Esophagus squamous epithelium (tissue), 5 donors: ENCODE measurements at places on chromosomes 2 and 18.

DNA sequence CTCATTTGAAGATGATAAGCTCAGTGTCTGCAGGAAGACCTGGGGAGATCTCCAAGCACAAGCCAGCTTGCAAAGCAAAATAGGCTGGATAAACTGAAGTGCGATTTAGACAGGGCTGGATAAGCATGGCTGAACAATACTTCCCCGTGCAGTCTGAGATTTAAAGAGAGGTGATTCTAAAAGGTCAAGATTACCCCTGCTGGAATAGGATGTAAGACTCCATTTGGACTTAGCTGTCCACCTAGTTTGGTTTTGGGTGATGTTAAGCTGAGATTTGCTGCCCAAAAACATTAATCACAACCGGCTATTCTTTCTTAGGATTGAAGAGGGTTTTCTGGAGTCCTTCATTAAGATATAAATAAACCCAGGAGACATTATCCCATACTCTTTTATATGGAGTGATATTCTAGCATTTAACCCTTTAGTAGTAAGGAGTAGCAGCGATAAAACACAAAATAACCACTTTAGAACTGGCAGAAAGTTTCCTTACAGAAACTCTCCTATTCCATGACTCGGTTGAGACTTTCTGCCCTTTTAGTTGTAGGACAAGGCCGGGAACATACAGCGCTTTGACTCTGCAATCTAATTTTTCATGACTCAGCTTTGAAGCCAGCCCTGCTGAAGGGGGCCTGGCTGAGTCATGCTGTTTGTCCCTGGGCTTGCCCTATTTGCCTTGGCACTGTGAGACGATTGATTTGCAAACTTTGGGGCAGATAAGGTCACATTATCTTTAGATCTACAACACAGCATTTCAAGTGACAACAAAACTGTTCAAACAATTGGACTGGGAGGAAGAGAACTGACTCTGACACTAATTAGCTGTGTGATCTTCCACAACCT is 238.2 kb downstream of the GCA start:
- no peaks in the 10 kb centered on the region for H3K27me3 ChIP-seq
- H3K4me1 ChIP-seq, result no peaks in the 10 kb centered on the region
- no peaks in the 10 kb centered on the region for H3K36me3 ChIP-seq
- DNase-seq, result no peak
- H3K27ac ChIP-seq, result no peak overlapping the region
- no peak overlapping the region for H3K4me3 ChIP-seq

GRCh38 chr2:391696-392095 is 103.8 kb upstream of the ALKAL2 start:
- no peak overlapping the region for H3K27ac ChIP-seq
- no peaks in the 10 kb centered on the region for H3K27me3 ChIP-seq
- no peaks in the 10 kb centered on the region for H3K4me1 ChIP-seq

GRCh38 chr2:65227020-65227455 is 593 bp upstream of the ACTR2 start:
- peak overlapping the region; percentile 99 for H3K27ac ChIP-seq
- no peak for DNase-seq
- H3K4me1 ChIP-seq, result peaks cover 50% of the 10 kb centered on the region
- peak overlapping the region; percentile 94 for H3K4me3 ChIP-seq
- H3K36me3 ChIP-seq, result peaks cover 7% of the 10 kb centered on the region

DNA sequence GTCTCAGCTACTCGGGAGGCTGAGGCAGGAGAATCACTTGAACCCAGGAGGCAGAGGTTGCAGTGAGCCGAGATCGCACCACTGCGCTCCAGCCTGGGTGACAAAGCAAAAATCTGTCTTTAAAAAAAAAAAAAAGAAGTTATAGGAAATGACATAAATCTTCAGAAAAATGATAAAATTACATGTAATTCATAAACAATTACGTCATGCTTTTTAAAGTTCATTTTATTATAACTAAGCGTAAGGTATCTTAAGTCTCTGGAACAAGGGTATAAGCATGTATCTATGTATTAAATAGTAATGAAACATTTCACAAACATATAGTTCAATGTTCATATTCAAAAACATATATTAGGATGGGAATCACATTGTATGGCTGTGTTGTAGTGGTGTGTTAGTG is 425.9 kb downstream of the SPAG16 start:
- no peaks in the 10 kb centered on the region for H3K4me1 ChIP-seq
- no peak overlapping the region for H3K4me3 ChIP-seq
- no peaks in the 10 kb centered on the region for H3K36me3 ChIP-seq
- H3K27ac ChIP-seq, result no peak overlapping the region
- H3K27me3 ChIP-seq, result no peaks in the 10 kb centered on the region
- DNase-seq, result no peak

- H3K27me3 ChIP-seq, result no peaks in the 10 kb centered on the region
- DNase-seq, result no peak
- H3K36me3 ChIP-seq, result no peaks in the 10 kb centered on the region
- H3K4me3 ChIP-seq, result no peak overlapping the region
- H3K27ac ChIP-seq, result no peak overlapping the region
Measured at GRCh38 chr18:13173578-13174145, 44.9 kb upstream of the LDLRAD4 start.

- no peak for DNase-seq
- H3K27ac ChIP-seq, result no peak overlapping the region
- H3K27me3 ChIP-seq, result no peaks in the 10 kb centered on the region
- H3K4me3 ChIP-seq, result no peak overlapping the region
- no peaks in the 10 kb centered on the region for H3K36me3 ChIP-seq
Measured at GRCh38 chr2:119637371-119637770, 41.6 kb upstream of the TMEM177 start.

- H3K4me1 ChIP-seq, result peaks cover 84% of the 10 kb centered on the region
- peaks cover 11% of the 10 kb centered on the region for H3K36me3 ChIP-seq
- H3K27me3 ChIP-seq, result no peaks in the 10 kb centered on the region
- peak overlapping the region; percentile 95 for H3K27ac ChIP-seq
- H3K4me3 ChIP-seq, result peak overlapping the region; percentile 69
Measured at GRCh38 chr2:219252570-219252899, 508 bp upstream of the TUBA4B start.

DNA sequence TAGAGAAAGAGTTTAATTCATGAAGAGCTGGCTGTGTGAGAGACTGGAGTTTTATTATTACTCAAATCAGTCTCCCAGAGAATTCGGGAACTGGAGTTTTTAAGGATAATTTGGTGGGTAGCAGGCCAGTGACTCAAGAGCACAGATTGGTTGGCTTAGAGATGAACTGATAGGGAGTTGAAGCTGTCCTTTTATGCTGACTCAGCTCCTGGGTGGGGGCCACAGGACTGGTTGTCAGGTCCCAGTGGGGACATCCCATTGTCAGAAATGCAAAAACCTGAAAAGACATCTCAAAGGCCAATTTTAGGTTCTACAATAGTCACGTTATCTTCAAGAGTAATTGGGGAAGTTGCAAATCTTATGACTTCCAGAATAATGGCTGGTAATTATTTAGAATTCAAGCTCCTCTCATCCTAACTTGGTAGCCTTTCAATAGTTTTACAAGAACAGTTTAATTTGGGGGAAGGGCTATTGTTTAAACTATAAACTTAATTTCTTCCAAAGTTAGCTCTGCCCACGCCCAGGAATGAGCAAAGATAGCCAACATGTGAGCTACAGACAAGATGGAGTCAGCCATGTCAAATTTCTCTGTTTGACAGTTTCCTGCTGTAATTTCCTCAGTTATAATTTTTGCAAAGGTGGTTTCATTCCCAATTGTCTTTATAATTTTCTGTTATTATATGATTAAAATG is 149.4 kb upstream of the SLC39A10 start:
- H3K4me1 ChIP-seq, result no peaks in the 10 kb centered on the region
- no peak overlapping the region for H3K27ac ChIP-seq
- H3K36me3 ChIP-seq, result no peaks in the 10 kb centered on the region

DNA sequence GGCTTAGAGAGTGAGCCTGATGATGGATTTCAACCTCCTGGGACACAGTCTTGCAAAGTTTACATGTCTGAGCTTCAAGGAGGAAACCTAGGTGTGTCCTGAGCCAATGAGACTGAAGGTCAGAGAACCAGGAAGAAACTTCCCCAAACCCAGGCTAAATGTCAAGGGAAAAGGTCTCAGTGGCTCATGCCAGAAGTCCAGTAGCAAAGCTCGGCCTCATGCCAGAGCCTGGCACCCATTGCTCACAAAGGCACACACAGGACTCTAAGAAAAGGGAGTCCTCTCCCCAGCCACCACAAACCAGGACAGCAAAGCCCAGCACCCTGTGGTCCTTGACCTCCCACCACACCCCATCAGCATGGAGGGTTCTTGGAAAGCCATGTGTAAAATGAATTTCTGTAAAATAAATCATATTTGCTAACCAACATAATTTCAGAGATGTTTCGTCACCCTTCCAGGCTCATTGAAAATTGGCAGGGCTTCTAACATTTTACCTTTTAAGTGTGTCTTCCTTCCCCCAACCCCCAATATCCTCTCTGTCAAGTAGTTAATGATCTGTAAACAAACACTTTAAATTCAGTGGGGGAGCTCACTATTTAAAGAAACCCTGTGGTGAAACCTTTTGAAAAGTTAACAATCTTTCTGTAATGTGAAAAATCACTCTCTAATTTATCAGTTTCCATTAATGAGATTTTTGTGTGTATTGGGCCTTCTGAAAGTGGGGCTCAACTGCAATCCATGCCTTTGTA is 77.1 kb downstream of the BCL11A start:
- H3K4me1 ChIP-seq, result peaks cover 12% of the 10 kb centered on the region
- no peak overlapping the region for H3K27ac ChIP-seq
- H3K36me3 ChIP-seq, result no peaks in the 10 kb centered on the region
- no peaks in the 10 kb centered on the region for H3K27me3 ChIP-seq

DNA sequence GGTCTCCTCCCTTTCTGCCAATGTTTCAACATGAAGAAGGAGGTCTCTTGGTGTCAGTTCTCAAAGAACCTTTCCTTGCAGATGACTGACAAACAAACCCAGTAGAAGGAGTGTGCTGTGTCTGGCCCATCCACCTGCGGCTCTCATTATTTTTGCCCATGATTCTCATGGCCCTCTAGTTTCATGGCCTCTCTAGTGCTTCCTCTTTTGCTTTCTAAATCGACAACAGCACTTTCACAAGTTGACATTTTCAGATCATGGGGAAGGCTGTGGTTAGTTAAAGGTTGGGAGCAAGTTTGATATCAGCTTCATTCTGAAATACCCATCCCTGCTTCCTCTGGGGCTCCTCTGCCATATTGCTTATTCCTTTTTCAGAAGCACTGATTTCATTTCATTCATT is 805.2 kb downstream of the SLC4A3 start:
- no peak overlapping the region for H3K4me3 ChIP-seq
- H3K27me3 ChIP-seq, result no peaks in the 10 kb centered on the region
- DNase-seq, result no peak
- H3K36me3 ChIP-seq, result no peaks in the 10 kb centered on the region

GRCh38 chr18:63290166-63290820 is 29.3 kb downstream of the BCL2 start:
- H3K4me3 ChIP-seq, result no peak overlapping the region
- no peak for DNase-seq
- H3K4me1 ChIP-seq, result no peaks in the 10 kb centered on the region
- H3K27me3 ChIP-seq, result no peaks in the 10 kb centered on the region
- H3K36me3 ChIP-seq, result no peaks in the 10 kb centered on the region

- H3K27ac ChIP-seq, result no peak overlapping the region
- no peak overlapping the region for H3K4me3 ChIP-seq
- H3K27me3 ChIP-seq, result no peaks in the 10 kb centered on the region
- H3K4me1 ChIP-seq, result no peaks in the 10 kb centered on the region
Measured at GRCh38 chr18:46731316-46731715, 25.5 kb downstream of the ST8SIA5 start.

DNA sequence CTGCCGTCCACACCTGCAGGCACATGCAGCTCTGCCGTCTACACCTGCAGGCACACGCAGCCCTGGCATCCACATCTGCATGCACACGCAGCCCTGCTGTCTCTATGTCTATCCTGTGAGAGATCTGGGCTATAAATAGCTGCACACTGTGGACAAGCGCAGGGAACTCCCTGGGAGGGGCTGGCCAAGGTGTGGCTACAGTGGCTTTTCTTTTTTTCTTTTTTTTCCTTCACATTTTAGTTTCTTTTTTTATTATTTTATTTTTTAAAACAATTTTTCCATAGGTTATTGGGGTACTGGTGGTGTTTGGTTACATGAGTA is 42.0 kb downstream of the TMEM182 start:
- no peak overlapping the region for H3K27ac ChIP-seq
- no peak overlapping the region for H3K4me3 ChIP-seq
- H3K27me3 ChIP-seq, result no peaks in the 10 kb centered on the region
- no peaks in the 10 kb centered on the region for H3K4me1 ChIP-seq
- peaks cover 27% of the 10 kb centered on the region for H3K36me3 ChIP-seq
- DNase-seq, result no peak

DNA sequence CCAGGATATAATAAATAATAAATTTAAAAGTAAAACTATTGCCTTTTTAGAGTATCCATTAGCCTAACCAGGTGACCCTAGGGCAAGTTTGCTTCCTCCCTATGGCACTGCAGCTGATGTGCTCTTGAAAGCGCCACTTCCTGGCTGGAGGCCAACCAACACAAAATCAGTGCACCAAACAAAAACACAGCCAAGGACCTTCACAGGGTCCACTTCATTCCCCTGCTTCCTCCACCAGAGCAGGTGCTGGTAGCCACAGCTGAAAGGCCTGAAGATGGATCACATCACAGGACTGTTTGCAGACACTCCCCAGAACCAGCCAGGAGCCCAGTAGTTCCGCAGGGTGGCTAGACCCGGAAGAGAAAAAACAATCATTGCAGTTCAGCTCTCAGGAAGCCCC is 108.8 kb downstream of the TWIST2 start:
- no peak overlapping the region for H3K27ac ChIP-seq
- no peaks in the 10 kb centered on the region for H3K4me1 ChIP-seq
- H3K36me3 ChIP-seq, result no peaks in the 10 kb centered on the region
- DNase-seq, result no peak

GRCh38 chr2:25103287-25103871 is 61.5 kb downstream of the EFR3B start:
- DNase-seq, result no peak
- no peak overlapping the region for H3K27ac ChIP-seq
- H3K4me1 ChIP-seq, result peaks cover 15% of the 10 kb centered on the region
- H3K4me3 ChIP-seq, result no peak overlapping the region
- no peaks in the 10 kb centered on the region for H3K36me3 ChIP-seq
- no peaks in the 10 kb centered on the region for H3K27me3 ChIP-seq

DNA sequence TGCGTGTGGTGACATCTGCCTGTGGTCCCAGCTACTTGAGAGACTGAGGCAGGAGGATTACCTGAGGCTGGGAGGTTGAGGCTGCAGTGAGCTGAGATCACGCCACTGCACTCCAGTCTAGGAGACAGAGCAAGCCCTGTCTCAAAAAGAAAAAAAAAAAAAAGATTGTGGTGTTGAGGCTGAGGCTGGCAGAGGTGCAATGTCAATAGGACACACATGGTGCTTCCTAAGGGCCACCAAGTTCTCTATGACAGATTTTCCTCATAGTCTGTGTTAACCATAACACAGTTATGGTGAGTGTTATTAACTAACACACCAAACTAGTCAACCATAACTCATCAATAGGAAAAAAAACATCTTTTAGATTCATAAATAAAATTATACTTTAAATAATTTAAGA is 494.4 kb downstream of the TMX3 start:
- H3K4me1 ChIP-seq, result no peaks in the 10 kb centered on the region
- no peak overlapping the region for H3K4me3 ChIP-seq
- no peak for DNase-seq
- H3K27ac ChIP-seq, result no peak overlapping the region
- H3K36me3 ChIP-seq, result no peaks in the 10 kb centered on the region
